COLO829 (cell line): ENCODE measurements at places on chromosomes 1 and 21.

DNA sequence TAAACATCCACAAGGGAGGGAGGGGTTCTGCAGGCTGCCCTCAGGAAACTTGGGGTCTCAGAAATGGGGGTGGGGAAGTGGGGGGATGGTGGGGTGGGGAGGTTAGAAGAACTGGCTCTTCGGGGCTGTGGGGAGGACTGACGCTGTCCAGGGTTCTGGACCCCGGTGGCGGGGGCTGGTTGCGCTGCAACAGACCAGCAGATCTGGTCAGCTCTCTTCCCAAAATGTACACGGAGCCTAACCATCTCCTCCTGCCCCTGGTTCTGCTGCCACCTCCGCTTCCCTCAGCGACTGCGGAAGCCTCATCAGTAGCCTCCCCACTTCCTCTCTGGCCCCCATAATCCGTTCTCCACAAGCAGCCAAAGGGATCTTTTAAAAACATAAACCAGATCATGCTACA lies 29.3 kb upstream of the C1QA start:
- no peak for DNase-seq

DNA sequence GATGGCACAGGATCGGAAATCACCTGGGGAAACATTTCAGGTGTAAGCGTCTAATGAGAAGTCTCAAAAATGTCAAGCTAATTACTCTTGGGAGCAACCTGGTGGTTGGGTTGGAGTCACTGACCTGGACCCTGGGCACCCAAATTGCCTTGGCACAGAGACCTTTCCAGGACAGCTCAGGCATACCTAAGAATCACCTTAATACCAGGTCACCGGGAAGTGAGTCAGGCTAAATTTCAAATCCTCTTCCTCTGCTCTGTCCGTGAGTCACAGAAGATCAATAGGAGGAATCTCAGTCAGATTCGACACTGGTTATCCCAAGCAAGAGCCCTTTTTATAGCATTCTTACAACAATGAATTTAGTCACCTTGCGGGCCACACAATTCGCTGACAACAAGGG lies 179.6 kb upstream of the CAMK1G start:
- DNase-seq: no peak

- no peak for DNase-seq
Measured at GRCh38 chr1:45393718-45394302, 53.6 kb upstream of the MUTYH start.

DNA sequence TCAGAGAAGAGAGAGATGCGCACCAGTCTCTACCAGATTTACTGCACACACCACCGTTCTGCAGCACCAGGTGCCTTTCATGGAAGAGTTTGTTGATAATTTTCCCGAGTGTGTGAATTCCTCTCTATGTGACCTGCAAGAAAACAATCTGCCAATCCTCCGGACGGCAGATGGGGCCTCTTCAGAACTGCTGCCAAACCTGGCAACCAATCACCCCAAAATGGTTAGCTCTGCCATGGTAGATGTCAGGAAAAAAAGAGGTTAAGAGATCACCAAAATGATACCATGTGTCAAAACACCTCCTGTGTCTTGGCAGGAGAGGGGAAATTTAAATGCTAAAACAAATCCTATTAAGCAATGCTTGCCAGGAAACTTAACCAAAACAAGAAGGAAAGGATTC lies 96.5 kb downstream of the DAB1 start:
- no peak for DNase-seq

GRCh38 chr1:217089361-217090014 lies 366.3 kb upstream of the ESRRG start:
- peak; percentile 72 for DNase-seq

DNA sequence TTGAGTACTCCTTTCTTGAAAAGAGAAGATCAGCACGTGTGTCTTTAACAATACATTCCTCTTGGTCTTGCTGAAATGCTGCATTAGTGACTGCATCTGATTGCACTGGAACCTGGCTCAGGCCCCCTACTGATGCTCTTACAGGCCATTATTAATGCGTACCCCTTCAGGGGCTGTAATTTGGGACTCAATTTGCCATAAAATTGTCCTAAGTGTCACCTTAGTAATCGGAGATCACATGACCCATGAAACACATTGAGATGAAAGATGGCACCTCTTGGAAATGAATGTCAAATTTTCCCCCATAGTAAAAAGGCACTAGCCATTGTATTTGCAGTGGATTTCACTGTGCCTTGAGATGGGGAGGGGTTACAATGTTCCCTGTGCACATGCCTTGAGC lies 563.3 kb downstream of the KIF26B start:
- DNase-seq: no peak

- no peak for DNase-seq
Measured at GRCh38 chr21:32331444-32332305, 33.0 kb downstream of the MRAP start.

DNA sequence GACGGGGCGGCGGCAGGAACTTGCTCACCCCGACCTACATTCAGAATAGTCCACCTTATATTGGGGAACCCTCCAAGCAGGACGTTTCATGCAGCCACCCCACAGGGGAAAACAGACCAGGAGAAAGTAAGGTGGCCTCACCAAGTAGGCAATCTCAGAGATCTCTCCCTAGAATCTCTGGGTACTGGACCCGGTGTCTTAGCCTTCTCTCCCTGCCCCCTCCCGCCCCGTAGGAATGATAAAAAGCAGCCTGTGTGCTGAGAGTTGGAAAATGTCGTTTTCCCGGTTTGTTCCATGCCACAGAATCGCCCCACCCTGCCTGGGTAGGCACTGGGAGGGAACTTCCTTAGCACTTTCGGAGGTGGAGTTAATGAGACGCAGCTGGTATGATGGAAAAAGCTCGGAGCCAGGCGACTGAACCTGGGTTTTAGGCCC lies 789 bp upstream of the PTPN14 start:
- peak; percentile 86 for DNase-seq

DNA sequence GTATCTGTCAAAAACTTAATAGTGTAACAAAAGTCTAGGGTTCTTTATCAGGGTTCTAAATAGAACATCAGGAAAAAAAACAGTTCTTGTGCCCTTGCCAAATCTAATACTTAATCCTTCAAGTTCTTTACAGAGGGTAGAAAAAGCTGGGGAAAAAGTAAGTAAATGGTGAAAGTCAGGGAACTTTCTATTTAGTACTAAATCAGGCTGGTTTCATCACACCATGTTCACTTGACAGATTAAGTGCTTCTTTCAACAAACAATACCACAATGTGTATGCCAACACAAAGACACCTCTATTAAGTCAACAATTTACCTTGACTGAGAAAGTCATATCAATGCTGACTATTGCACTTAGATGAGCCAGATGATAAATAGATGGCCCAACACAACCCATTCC lies 9.7 kb downstream of the DBT start:
- DNase-seq: no peak

- DNase-seq: no peak
Measured at GRCh38 chr21:31558189-31558961, 101.1 kb upstream of the SOD1 start.

- DNase-seq: no peak
Measured at GRCh38 chr1:162984699-162985098, 84.5 kb upstream of the RGS4 start.

- no peak for DNase-seq
Measured at GRCh38 chr1:40477678-40478053, 576 bp downstream of the ZFP69 start.

- peak; percentile 63 for DNase-seq
Measured at GRCh38 chr1:15501208-15502032, 22.6 kb downstream of the CASP9 start.
